Stimulated activated CD4-positive, alpha-beta T cell treated with anti-CD3 and anti-CD28 coated beads, Interleukin-4, amount 100 ng/mL, for 48 hours (primary cell): ENCODE measurements at places on chromosomes 11 and 22.
A peak's percentile ranks its signal among the peaks of the same experiment; 100 is the strongest.

GRCh38 chr11:9315078-9315688 lies 790 bp upstream of the TMEM41B start:
- DNase-seq: no peak

DNA sequence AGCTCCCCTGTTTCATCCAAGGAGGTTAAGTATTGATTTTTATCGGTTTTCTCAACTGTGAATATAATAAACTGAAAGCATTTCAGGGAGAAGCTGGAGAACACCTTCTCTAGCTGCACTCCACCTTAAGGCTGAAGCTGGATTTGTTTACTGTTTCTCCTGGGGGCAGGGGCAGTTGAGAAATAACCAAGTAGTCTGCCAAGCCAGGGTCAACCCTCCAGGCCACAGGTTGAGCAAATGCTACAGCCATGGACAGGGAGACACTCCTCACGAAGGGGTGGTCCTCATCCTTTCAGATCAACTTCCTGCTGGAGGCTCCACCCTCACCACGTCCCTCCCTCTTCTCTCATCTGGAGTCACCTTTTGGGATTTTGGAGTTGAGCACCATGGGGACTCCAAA lies at the start of gene TTC36:
Gene TTC36, plus strand, starts transcription at position 366 of the 400 bp plus-strand sequence. Its CDS starts 21 bp downstream, at position 387.
- DNase-seq: no peak

DNA sequence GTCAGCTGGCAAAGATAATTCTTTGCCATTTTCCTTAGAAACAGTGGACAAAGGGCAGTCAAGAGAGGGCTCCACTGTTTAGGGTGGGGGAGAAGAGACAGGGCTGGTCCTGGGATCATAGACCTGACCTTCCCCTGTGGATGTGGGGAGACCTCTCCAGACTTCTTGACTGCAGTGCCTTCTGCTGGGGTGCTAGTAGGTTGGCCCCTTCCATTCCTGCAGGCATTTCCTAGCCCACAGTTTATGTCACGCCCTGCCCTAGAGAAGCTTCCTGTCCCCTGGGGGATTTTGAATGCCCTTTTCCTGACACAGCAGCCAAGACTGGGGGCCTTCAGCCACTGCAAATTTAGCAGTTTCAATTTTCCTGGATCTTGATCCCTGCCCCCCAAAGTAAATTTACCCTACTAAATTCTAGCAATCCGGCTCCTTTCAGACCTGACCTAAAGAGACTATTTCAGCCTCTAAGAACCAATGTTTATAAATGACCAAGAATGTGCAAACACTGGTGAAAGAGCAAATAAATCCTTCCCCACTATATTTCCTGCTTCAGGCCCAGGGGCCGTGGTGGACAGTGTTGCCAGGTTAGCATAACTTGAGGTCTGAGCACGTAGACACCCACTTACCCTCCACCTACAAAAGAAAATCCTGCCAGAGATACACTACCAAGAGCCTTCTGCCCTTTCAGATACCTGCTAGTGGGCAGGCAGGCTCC lies 58.4 kb downstream of the PPFIBP2 start:
- no peak for DNase-seq

DNA sequence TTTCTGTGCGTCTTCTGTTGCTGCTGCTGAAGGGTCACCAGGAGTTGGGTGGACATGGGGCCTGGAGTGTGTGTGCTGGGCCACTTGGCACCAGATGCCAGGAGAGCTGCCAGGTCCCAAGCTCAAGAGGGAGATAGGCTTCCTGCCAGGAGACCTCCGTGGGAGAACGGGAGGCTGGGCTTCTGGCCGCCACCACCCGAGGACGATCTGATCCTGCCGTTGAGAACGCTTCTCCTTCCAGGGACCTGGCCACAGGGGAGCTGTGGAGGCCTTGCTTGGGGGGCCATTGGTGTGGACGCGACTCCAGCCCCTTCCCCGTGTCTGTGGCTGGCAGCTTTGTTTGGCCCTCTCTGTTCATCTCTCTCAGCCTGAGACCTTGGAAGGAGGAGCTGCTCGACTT lies 2.4 kb downstream of the BRSK2 start:
- DNase-seq: no peak

DNA sequence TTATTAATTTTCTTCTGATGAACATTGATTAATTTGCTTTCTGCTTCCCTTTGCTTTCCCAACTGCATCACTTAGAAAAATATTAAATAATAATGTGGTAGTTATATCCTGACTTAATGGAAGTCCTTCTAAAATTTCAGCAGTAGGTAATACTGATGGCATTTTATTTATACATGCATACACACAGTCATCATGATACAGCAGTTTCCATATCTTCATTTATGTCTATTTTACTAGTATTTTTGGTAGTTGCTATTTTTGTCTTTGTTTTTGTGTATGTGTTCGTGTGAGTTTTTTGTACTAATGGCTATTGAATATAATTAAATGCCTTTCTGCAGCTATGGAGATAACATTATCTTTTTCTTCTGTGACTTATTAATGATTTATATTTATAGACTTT lies 484.7 kb upstream of the CNTN5 start:
- no peak for DNase-seq

GRCh38 chr22:24460418-24461089 lies 33.2 kb downstream of the ADORA2A start:
- DNase-seq: no peak

GRCh38 chr11:126114486-126115126 lies 51.9 kb upstream of the CDON start:
- DNase-seq: no peak

DNA sequence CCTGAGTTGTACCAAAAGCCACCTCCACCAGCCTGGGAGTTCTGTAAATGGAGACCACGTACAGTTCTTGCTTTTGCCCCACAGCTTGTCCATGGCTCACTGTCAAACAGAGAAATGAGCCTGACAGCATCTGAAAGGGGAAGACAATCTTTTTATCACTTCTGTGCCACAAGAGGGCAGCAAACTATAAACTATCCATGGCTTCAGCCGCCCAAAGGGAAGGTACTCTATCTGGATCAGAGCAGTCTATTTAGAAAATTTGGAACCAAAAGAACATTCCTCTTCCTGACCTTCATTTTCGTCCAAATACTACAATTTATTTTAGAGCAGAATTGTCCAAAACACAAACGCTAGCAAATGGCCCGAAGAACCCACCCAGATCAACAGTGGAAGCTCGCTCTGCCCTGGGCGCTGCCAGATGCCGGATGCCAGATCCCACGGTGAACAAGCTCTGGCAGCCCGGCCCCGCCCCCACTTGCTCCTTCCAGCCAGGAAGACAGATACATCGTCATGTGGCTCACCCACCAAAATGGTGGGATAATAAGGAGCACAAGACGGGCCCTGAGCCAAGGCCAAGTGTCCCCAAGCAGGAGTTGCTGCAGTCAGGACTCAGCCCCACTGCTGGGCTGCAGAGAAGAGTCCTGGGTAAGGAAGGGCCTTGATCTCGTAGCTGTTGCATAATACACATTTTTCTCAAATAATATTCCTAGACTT lies 23.9 kb upstream of the SCGB1A1 start:
- DNase-seq: no peak

DNA sequence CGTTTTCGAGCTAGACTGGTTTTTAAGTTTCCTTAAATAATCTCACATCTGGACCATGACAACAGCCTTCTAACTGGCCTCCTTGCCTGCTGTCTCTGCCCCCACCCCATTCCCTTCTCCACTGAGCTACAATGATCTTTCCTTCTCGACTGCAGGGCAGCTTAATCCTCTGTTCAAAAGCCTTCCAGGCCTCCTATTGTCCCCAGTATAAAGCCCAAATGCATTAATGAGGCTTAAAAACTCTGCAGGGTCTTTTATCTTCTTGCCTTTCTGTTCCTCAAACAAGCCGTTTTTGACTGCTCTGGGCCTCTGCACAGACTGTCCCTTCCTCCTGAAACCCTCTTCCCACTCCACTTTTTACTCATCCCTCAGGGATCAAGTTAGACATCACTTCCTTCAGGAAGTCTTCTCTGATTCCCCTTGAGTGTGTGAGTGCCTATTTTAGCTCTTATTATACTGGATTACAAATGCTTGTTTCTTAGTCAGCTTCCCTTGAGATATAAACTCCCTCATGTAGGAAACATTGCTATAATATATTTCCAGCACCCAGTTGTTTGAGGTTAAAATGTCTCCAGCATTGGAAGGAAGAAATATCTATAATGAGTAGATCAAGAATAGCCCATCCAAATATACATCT lies 23.6 kb upstream of the PAMR1 start:
- no peak for DNase-seq

- DNase-seq: no peak
Measured at GRCh38 chr11:66123902-66124301, 53.8 kb downstream of the PACS1 start.

DNA sequence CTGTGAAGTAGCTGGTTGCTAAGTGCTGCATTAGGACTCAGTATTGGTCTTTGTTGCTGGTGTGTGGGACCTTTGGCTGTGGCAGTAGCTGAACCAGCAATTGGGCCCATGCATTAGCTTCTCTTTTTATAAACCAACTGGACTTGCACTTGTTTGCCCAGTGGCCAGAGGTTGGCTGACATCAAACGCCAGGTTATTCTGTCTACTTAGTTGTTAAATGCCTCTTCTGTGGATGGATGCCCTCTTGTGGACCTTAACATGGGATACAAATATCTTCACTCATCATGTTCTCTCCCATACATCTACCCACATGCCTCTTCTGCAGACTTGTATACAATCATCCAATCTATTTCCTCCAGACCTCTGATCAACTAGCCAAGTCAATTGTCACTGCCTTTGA lies 26.4 kb upstream of the ARHGAP20 start:
- DNase-seq: no peak

- no peak for DNase-seq
Measured at GRCh38 chr11:108754901-108755625, 90.2 kb downstream of the DDX10 start.

DNA sequence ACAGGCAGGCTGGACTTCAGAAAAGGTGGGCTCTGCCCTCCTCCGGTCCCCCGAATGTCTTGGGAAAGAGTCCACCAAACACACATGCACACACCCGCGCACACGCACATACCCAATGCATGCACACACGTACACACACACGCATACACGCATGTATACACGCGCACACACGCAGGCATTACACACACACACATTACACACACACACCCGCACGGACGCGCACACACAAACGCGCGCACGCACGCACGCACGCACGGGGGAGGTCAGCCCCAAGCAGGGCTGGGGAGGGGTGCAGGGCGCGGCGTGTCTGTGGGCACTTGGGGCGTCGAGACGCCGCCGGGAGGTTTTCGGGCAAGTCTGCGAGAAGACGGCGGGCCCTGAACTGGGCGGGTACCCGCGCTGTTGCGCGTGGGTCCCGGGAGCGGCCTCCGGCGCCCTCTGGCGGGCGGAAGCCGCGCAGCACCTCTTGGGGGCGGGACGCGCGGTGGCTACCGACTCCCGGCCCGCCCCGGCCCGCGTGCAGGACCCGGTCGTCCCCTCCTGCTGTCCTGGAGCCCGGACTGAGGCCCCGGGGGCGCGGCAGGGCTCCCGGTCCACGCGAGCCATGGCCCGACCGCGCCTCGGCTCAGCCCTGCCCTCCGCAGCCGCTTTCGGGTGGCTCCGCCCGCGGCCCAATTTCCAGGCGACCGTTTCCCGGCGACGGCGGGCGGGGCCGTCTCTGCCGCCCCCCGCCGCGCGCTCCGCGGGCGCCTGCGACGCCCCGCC lies 3.6 kb downstream of the SEPTIN5 start:
- peak; percentile 74 for DNase-seq

- no peak for DNase-seq
Measured at GRCh38 chr11:63505857-63506528, at the start of gene LGALS12. LGALS12 (plus strand) TSS chr11:63506084; CDS start chr11:63506459, 375 bp downstream.

- DNase-seq: no peak
Measured at GRCh38 chr11:126522152-126522551, 166.7 kb downstream of the ST3GAL4 start.

- no peak for DNase-seq
Measured at GRCh38 chr11:78893996-78894395, 319.3 kb upstream of the NARS2 start.

- DNase-seq: no peak
Measured at GRCh38 chr22:46803936-46804335, 41.5 kb downstream of the TBC1D22A start.

DNA sequence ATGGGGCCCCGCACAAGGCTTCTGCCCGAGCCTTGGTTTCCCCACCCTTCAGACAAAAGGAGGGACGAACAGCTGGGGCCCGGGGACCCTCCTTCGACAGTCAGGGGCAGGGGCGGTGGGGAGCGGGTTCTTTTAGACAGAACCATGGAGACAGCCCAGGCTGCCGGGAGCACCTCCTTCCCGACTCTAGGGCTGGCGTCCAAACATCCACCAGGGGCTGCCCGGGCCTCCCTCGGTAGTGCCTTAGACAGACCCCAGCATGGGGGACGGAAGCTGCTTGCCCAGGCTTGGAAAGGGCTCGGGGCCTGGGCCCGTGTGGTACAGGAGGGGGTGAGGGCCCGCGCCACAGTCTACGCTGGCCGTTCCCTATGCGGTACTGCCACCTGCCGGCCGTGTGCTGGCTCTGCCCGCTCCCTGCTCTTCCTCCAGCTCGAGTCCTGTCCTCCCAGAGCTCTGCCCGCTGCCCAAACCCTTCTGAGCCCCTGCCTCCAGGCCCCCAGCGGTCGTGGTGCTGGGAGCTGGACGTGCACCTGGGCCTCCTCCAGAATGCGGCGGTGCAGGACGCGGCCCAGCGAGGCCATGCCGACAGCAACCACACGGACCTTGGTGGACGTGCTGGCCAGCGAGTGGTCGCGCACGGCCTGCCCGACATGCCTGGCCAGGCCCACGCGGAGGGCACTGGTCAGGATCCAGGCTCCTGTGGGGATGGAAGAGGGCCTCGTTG lies 20.1 kb downstream of the TSSC4 start:
- DNase-seq: peak; percentile 70

DNA sequence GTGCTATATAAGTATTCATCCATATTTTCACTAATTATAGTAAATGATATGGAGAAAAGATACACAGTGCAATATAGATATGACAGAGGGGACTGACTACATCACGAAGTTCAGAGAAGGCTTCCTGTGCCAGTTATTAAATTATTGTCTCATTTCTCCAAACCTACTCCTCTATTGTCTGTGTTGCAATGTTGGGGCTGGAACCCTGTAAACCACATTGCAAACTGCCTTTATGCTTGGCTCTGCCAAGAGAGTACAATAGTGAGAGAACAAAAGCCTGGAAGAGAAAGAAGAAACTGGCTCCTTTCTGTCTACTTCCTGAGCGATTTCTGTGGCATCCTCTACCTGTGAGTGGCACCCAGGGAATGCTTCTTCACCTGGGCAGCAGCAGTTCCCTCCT lies 46.4 kb downstream of the ME3 start:
- DNase-seq: no peak

DNA sequence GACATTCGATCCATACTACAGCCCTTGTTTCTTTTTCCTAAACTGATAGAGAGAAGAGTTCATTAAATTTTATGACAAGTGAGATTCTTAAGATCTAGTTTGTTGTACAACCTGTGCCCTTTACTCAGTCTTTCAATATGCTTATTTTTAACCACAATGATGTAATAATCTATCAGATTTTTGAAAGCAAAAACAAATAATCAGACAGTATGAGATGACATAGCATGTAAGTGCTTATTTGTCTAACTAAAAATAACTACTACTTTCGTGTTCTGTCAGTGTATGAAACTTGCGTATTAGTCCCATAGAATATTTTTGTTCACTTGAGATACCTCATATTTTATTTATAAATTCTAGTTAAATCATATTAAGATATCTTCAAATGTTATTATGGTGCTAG lies 33.2 kb downstream of the RAB39A start:
- no peak for DNase-seq
